NCI-H446 (cell line): ENCODE measurements at places on chromosomes 12 and 14.
A peak's percentile ranks its signal among the peaks of the same experiment; 100 is the strongest.

DNA sequence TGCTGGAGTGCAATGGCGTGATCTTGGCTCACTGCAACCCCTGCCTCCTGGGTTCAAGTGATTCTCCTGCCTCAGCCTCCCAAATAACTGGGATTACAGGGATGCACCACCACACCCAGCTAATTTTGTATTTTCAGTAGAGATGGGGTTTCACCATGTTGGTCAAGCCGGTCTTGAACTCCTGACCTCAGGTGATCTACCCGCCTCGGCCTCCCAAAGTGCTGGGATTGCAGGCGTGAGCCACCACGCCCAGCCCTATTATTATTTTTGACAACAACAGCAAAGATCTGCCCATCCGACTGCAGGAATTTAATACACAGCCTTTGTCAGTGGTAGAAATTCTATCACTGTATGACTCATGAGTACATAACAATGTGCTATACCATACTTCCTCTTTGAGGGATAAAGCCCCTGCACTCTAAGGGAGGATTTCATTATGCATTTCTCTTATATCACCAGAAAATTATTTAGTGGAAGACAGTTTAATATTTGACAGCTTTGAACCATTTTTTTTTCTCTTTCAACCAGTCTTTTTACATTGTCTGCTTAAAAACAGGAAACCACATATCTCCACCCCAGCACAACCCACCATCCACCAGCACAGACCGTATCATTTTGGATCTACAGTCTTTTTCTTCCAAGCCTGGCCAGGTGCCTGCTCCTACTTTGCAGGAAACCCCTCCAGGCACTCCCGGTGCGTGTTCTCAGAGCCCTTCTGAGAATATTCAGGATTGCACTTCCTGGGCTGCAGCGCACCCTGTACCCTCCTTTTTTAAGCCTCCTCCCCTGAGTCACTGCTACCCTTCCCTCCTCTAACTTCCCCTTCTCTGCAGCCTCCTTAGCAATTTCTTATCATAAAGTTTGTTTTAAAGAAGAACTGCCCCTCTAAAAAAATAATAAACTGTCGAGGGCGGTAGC is 594 bp downstream of the ARHGDIB start:
- no peak for DNase-seq

DNA sequence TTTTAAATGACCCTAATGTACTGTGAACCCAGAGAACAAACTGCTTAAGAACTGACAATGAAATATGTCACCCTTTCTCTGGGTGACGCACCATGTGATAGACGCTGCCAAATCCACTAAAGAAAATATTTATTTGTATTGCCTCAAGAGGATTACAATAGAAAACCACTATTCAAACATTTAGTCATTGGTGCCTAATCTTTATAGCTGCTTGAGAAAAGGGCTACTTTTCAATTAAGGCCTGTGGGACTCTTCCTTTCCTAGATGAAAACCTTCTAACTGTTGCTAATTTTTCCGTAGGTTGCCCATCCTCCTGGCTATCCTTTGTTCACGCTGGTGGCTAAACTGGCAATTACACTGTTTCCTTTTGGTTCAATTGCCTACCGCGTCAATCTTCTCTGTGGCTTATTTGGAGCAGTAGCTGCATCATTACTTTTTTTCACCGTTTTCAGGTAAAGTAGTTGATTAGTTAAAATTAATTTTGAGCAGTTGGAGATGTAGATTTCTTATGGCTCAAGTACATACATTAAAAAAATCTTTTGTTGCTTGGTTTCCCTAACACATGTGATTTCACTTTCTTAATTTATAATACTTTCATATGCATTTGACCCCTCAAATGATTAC is 6.0 kb downstream of the TMEM260 start:
- DNase-seq: no peak

GRCh38 chr14:34628681-34629135 is 1.2 kb downstream of the SNX6 start:
- DNase-seq: no peak

DNA sequence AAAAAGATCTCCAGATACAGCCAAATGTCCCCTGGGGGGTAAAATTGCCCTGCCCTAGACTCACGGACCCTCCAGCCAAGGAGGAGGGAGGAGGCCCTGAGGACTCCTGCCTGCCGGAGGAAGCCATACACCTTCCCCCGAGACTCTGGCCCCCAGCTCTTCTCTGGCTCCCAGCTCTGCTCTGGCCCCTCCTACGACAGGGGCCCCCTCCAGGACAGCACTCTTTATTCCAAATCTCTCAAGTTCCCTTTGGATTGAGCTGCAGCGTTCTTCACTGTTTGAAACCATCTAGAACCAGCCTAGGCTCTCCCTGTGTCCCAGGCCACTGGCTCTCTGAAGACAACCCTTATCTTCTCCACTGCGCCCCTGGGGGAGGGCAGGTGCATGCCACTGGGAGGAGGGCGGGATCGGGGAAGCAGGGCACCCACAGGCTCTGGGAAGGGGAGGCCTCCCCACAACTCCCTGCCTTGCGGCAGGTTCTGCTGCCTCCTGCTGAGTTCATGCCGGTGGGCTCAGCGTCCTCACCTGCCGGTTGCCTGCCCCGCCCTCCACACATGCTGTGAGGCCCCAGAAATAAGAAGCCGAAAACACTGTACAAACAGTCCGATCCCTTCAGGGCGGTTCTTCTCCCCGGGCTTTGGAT is 112.7 kb downstream of the DICER1 start:
- DNase-seq: no peak

DNA sequence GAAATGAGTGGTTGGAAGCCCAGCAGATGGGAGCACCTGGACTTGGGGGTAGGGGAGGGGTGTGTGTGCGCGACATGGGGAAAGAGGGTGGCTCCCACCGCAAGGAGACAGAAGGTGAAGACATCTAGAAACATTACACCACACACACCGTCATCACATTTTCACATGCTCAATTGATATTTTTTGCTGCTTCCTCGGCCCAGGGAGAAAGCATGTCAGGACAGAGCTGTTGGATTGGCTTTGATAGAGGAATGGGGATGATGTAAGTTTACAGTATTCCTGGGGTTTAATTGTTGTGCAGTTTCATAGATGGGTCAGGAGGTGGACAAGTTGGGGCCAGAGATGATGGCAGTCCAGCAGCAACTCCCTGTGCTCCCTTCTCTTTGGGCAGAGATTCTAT is 9.2 kb downstream of the GABARAPL1 start:
- no peak for DNase-seq

GRCh38 chr12:32423559-32423958 is 24.2 kb downstream of the FGD4 start:
- no peak for DNase-seq

DNA sequence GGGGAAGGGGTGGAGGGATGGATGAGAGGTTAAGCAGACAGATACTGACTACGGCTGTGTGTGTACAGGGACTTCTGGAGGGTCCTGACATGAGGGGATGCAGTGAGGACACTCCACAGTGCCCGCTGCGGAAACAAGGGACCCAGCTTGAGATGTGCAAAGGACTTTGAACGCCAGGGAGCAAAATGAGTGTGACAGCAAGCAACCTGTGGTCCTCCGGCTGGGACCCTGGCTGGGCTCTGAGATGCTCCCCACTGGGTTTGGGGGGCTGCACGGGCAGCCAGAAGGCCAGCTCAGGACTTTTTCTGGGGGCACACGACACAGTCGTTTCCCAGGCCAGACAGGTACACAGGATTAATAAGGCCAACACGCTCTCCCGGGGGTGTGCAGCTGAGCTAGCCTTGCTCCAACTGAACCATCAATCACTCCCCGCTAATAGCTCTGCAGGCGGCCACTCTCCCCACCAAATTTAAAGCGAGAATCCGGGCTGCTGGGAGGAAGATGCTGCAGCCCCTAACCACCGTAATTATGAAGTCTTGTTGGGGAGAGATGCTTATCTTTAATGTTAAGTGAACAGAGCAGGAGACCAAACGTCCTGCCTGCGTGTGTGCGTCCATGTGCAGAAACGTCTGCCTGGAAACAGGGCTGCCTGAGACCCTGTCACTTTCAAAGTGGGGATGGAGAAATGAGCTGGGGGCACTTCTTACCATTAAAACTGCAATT is 51.6 kb upstream of the DLK1 start:
- DNase-seq: no peak

DNA sequence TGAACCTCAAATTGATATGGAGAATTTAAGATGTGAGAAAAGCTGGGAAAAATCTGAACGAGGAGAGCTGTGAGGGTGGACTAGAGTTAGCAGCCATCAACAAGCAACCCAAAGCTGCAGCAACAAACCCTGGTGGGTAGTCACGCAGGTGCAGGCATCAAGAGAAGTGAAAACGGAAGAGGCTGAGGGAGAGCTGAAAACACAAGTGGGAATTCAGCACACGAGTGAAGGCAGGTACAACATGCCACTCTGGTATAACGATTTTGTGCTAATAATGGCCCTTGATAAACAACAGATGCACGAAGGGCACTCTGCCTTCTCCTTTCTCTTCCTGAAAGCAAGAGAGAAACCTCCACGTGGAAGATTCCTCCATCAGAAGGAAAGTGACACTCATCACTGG is 11.5 kb downstream of the TCL1B start:
- DNase-seq: no peak

DNA sequence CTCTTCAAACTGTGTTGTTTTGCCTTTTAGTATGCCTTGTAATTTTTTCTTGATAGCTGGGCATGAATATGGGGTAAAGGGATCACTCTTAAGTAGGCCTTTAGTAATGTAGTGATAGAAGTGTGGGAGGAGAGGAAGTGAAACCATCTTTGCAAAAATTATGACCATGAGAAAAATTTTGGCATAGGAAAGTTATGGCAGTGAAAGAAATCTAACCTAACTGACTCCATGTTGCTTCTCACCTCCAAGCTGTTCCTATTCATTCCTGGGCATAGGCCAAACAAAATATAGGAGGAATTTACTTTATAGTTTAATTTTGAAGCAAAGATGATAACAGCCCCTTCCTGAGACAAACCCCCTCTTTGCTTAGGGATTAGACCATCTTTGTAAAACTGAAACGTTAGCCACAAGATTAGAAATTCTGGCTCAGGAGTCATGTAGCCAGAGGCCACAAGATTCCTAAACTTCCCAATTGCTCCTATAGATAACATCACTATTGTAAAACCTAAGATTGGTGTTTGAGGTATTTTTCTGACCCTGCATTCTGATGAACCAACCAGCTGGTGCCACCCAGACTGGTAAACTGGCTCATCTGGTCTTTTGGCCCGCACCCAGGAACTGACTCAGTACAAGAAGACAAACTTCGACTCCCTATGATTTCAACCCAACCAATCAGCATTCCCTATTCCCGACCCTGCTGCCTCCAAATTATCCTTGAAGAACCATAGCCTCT is 45.8 kb downstream of the CRADD start:
- DNase-seq: peak; percentile 93

- DNase-seq: no peak
Measured at GRCh38 chr12:6826734-6827436, 1.3 kb upstream of the P3H3 start.

DNA sequence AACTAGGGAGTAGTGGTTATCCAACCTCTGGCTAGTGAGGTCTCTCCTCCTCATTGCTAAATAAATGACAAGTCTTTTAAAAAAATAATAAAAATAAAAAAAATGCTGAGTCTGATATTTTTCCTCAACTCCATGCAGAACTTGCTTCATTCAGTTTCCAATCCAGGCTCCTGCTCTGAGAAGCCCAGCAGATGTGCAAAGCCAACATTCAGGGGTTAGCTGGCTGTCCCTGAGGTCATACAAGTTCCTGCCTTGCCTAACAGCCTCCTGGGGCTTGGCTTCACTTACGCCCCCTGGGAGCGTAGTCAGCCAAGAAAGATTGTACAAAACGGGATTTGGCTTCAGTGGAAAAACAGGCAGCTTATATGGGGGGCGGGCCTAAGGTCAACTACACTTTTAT is 23.3 kb downstream of the RTRAF start:
- DNase-seq: no peak

DNA sequence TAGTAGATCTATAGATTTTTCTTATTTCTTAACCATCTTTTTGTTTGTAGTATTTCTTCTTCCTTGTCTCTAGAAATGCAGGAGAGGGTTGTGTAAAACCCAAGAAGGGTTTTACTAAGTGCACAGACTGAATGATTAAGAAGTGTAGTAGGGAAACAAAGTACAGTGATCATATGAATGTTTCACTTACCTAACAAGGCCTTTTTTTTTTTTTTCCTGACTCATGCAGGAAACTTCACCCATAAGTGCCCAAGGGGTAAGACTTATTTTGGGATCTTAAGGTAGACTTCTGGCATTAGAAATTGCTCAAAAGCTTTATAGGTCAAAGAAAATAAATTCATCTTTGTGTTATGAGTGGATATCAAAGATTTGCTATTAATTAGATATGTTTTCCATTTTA is 10.2 kb downstream of the SCN8A start:
- no peak for DNase-seq

GRCh38 chr12:130446846-130447654 is 109.4 kb downstream of the PIWIL1 start:
- DNase-seq: no peak

DNA sequence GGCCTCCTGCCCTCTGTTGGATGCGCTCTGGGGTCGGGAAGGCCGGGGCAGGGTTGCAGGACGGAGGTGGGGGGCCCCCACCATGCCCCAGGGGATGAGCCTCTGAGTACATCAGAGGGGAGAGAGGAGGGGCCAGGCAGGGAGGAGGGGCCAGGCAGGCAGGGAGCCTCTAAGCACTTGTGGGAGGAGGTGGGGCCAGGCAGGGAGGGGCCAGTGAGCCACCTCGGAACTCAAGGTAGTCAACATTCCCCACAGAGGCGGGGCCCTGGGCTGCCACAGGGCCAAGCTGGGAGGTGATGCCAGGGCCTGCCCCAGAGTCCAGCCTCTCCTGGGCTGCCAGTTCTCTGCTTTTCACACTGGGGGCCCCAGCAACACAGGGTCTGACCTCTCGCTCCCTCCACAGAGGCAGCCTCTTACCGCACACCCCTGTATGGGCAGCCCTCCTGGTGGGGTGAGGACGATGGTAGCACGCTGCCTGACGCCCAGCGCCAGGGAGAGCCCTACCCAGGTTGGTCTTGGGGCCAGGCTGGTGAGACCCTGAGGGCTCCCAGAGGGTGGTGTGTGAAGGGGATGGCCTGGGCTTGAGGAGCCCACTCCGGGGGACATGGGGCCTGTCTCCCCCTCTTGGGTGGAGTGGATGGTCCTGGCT is 17.4 kb downstream of the CEP170B start:
- DNase-seq: no peak
